ENCODE measurements at places on chromosomes 2 and 18.

DNA sequence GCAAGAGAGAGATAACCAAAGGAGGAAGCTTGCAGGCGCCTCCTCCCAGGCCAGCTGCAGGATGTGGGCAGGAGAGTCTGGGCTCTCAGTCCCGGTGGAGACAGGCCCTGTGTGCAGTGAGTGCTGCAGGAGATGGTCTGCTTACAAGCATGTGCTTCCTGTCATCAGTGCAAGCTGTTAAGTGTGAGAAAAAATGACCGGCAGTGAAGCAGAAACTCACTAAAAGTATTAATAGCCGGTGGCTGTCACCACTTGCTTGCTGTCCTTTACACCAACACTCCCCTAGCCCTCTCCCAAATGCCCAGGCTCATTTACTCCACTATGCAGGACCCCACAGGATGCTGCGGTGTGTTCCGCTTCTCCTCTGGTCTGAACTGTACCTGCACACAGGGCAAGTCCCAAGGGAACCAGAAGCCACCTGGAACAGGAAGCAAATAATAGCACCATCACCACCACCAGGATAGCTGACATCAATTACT is 435.6 kb upstream of the HS6ST1 start:
- DNase-seq: no peak

DNA sequence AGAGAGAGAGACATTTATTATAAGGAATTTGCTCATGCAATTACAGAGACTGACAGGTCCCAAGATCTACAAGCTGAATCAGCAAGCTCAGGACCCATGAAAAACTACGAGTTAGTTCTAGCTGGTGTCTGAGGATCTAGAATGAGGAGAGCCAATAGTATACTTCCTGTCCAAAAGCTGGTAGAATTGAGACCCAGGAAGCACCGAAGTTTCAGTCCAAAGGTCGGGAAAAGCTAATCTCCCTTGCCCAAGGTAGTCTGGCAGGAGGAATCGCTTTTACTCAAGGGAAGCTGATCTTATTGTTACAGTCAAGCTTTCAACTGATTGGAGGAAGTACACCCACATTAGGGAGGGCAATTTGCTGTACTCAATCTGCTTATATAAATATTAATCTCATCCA is 389.6 kb downstream of the ADCYAP1 start:
- DNase-seq: no peak

- peak; percentile 38 for DNase-seq
Observed at GRCh38 chr2:162072976-162073887, 783 bp downstream of the DPP4 start.

GRCh38 chr2:239910851-239911640 is 114.1 kb downstream of the NDUFA10 start:
- no peak for DNase-seq

DNA sequence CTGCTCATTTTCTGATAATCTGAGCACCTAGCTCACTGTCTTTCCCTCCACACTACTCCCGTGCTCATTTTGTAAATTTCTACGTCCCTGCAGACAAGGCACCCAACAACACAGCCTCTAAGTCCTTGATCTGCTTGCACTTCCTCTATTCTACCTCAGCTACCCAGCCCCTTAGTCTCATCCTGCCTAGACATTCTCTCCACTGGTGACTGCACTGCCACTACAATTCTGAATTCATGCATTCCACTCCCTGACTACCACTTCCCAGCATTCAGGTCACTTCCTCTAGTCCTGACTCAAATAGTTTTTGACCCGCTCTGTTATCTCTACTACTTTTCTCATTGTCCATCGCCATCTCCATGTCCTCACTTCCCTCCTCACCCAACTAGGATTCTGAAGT is 155.7 kb downstream of the DYM start:
- no peak for DNase-seq

DNA sequence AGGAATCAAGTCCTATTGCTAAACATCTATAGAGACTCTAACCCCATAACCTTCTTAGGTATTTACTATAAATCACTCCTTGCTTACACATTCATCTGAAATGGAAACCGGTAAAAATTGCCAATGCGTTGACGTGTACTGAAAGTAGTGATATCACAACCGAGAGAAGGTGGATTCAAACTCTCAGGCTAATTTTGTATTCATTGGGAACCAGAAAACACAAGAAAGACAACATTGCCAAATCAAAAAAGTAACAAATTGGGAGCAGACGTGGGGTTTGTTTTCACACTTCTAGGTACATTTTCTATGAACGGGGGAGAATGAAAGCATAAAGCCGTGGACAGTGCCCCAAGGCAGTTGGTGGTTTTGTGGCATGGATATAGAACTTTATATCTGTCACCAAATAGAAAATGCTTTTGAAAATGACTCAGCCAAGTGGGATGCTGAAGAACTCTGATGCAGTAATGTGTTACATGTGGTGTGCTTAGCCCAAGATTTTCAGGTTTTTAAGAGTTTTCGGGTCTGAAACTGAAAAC is 155.1 kb upstream of the RASGRP3 start:
- no peak for DNase-seq

DNA sequence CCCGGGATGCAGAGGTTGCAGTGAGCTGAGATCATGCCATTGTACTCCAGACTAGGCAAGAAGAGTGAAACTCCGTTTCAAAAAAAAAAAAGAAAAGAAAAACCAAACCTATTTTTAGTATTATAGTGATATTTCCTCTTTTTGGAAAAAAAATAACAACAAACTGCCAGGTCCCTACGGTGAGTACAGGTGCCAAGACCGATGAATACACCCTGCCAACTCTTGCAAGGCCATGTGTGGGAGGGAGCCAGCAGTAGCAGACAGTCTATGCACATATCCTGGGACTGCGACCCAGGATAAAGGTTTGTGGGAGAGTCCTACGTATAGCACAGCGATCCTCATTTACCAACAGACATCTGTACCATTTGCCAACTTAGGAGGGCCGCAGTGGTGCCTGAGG is 69.6 kb upstream of the DNMT3A start:
- DNase-seq: no peak

DNA sequence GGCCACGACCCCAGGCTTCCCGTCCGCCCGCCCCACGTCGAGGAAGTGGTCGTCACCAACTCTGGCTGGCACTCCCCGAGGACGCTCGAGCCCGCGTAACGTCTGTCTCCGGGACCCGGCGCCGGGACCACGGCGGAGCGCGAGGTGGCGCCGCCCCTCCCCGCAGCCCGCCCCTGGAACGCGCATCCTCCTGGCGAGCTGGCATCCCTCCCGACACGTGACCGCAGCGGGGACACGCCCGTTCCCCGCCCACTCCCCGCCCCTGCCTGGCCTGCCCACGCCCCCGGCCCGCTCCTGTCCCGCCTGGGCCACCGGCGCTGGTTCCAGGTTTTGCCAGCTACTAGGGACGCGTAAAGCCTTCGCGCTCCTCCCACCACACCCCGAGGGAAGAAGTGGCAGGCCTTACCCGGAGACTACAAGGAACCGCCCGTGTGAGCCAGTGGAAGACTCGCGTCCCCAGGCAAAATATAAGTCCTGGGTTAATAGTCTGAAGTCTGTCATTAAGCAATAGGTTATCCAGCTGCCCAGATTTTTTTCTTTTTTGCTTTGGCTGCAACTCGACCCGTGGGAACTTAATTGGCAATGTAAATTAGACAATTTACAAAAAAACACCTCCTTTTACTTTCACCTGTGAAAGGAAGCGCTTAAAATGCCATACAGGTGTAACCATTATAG is at the start of gene OSBPL1A:
Gene OSBPL1A, minus strand, starts transcription at position 131 of the 675 bp plus-strand sequence. CDS start 20,291 bp downstream, outside the sequence.
- DNase-seq: peak; percentile 96

- no peak for DNase-seq
Observed at GRCh38 chr18:3107740-3108151, 94.8 kb upstream of the LPIN2 start.

DNA sequence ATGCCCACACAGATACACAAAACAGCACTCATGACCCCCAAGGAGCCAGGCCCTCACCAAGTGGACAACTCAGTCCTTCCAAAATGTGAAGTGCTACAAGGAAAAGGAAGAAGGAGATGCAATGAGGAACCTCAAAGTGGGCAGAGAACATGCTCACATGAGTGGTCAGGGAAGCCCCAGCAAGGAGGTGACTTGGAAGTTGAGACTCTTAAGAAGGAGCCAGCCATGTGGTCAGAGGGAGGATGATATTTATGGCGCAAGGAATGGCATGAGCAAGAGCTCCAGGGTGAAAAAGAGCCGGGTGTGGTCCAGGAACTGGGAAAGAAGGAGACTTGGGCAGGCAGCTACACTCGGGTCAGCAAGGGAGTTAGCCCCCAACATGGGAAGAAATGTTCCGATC is 30.0 kb upstream of the KLHL29 start:
- DNase-seq: no peak

DNA sequence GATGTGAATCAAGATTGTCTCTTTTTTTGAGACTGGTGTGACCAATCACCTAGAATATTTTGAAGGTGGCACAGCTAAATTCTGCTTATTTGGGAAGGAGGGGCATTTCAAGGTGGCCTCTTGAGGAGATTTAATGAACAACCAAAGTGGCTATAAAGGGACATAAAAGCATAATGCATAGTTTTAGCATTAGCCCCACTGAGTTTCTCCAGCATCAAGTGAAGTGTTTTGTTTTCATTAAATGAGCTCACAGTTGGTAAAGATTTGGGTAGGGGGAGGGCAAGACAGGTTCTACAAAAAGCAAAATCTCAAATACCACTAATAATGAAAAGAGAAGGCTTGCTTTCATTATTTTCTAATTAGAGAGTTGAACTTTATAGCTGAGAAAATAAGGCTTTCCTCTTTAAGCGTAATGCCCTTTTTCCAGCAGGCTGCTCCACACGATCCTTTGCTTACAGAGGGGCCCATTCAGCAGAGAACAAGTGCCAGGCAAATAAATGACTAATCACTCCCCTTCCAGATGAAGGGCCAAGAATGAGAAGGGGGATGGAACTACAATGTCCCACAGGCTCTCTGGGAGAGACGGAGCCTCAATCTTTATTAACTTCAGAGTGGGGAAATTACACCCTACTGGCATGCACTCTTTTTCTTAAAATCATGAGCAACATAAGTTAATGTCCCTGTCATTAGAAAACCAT is 35.9 kb downstream of the LHCGR start:
- no peak for DNase-seq

DNA sequence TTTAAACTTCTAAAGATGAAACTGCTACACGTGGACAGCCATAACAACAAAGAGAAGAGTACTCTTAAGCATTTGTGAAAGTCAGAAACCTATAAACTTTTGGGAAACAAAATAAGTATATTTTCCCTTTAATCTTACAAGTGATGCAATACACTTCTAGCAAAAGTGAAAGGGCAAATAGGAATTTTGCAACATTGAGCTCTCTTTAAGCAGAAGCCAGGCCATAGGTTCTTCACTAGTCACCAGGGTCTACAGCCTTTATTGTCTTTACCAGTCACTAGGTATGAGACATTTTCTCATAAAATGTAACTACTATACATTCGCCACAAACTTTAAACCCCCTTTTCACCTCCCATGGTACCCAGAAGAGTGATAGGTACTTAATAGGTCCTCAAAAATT is 37.5 kb downstream of the SCN1A start:
- no peak for DNase-seq

DNA sequence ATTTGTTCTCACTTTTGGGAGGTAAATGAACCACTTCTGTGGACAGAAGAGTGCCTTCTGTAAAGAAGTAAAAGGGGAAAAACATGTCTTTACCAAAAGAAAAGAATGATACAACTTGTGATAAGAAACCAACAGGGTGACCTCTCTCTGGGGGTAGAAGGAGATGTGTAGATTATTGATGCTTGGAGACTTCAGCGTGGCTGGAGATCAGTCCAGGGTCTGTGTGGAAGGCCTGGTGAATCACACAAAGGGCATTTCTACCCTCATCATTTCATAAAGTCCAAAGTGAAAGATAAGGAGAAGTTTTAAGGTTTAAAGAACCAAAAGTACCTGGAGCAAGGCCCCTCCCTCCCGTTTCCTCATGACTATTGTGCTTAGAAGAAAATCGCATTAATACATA is 142.5 kb downstream of the NCK2 start:
- no peak for DNase-seq

- no peak for DNase-seq
Observed at GRCh38 chr2:218799990-218800389, 18.0 kb downstream of the CYP27A1 start.

DNA sequence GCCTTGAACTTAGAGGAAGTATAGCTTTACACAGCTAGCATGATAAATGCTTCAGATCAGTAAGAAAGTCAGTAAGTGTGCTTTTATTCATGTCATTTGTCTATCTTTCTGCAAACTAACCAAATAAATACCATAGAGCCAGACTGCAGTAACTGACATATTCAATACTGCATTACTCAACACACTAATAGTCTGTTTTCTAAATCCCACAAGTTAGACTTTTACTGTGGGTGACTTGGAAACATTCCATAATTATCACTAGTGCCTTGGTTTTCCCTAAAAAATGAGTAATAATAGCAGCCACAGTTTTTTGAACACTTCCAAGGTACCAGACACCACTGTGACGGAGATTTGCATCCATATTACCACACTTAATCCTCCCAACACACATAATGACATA is 33.0 kb downstream of the ACVR1 start:
- DNase-seq: no peak

GRCh38 chr18:59621027-59621426 is 76.2 kb downstream of the CCBE1 start:
- no peak for DNase-seq
